Stromal cell of bone marrow (primary cell): ENCODE measurements at places on chromosomes 2 and 18.

GRCh38 chr2:140122001-140122400 is 1341.8 kb upstream of the NXPH2 start:
- DNase-seq, result no peak

DNA sequence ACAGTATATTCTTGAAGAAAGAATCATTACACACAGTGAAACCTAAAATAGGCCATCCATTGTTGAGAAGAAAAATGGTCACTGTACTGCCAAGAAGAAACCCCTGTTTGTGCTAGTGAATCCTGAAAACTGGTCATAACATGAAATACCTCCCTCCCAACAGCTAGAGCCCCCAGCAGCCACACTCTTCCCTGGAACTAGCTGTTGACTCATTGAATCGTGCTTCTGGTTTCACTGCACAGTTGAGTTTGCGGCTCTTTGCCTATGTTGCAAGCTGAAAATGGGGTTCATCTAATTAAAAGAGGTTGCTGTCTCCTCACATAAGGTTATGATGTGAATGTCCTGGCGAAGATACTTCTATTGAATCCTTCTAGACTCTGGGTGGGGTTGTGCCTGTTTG is 86.3 kb downstream of the UGGT1 start:
- no peak for DNase-seq

- no peak for DNase-seq
Observed at GRCh38 chr2:220043155-220043989, 415.9 kb downstream of the SLC4A3 start.

DNA sequence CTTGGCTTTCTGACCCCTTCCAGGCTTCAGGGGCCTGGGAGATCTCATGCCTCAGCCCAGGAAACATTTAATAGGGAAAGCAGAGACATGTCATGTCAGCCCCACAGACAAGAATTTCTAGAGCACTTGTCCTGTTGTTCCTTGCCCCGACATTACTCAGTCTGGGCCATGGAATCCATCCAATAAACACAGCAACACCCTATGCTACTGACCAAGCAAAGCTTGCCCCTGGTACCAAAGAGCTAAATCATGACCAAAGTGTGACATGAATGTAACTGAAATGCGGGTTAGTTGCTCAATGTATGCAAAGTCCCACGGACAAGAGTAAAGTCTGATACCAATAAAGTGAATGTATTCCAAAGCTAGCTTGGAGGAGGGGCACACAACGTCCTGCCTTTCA is 35.1 kb downstream of the EHD3 start:
- DNase-seq, result no peak

DNA sequence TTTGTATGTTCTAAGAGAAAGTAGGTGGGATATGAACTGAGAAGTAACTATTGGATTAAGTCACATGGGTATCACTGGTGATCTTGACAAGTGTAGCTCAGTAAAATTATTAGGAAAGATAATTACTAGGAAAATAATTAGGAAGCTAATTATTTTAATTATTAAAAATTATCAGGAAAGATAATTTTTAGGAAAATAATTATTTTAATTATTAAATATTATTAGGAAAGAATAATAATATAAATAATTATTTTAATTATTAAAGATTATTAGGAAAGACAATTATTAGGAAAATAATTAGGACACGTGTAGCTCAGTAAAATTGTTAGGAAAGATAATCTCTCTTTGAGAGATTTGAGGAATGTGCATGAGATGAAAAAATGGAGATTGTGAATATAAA is 623.4 kb upstream of the PIK3C3 start:
- DNase-seq, result no peak

DNA sequence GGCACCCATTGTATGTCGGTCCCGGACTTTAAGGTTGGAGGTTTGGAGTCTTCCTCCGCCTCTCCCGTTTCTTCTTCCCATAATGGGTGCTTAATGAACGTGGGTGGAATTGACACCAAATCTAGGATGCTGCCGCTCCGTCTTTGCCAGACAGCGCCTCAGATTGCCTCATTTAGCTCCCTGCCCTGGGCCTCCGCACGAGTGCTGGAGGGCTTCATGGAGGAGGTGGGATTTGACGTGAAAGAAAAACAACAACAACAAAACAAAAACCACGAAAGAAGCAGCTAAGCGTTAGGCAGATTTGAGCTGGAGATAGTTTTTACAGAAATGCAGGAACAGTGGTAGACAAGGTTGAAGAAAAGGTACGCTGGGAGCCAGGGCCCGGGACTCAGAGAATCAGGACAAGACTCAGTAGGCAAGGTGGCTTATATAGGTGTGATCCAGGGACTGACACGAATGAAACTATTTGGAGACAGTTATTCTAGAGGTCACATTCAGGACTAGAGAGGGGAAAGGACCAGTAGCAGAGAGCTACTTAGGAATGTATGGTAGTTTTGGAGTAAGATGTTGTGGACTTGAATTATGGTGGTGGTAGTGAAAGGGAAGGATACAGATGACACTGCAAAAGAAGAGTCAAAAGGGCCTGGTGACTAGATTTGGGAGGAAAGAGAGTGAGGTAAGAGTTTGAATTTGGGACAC is 605 bp downstream of the ZNF2 start:
- DNase-seq, result no peak

DNA sequence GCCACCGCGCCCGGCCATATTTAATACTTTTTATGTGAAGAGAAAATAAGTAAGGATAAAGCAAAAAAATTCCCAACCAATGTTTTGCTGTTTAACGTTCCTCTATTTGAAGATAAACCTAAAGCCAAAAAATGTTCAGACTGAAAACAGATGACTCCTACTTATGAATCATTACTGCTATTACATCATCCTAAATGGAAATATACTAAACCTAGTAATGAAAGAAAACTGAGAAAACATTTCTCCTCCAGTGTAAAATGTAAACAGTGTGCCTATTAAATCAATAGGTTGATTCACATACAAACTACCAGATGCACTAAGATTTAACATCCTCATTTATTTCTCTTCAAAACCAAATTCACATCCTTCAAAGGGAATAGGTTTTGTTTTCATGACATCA is 43.5 kb downstream of the CWC22 start:
- DNase-seq, result peak; percentile 18
